Left lung (tissue), 14 donors: ENCODE measurements at places on chromosomes 6 and 20. TPM values are rescaled to one million over a fixed set of nuclear protein-coding genes. Genes with fewer than 3 reads are reported as not detected.

DNA sequence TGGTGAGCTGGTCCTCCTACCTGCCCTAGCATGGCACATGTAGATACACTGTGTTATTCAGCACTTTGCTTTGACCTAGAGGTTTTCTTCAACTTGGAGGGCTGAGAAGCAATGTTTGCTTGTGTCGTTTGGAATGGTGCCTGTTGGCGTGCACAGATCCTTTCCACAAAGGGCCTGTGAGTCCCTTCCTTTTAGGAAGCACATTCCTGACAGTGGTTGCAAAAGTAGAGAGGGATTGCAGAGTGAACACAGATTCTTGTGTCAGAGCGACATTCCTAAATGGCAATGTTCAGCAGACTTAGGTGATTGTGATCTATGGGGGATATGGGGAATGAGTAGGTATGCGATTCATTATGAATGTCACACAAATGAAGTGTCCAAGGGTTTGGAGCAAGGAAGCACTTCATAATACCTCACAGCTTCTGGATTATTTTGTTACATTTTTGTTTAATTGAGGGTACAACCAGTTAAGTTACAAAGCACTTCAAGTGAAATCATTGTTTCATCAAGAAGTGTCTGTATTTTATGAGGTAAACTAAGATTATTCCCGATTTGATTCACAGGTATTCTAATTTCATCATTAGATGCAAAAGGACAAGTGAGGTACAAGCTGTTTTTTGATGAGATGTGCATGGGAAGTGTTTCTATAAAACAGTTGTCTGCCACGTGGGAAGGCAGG, 713 bp upstream of the RNF144B start:
- no peak for DNase-seq

DNA sequence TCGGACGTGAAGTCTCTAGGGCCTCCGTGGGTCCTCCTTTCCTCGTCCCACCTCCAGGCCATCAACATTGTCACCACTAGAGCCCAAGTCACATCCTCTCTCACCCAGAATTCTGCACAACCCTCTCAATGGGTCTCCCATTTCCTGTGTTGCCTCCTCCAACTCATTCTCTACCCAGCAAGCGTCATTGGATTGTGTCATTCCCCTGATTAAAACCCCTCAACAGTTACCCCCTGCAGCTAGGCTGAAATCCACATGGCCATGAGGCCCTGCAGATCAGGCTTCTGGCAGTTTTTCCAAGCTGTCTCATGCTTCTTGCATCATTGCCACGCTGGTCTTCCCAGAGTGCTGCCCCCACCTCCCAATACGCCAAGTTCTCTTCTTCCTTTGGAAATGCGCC, 12.9 kb upstream of the FAM210B start:
- DNase-seq: no peak

GRCh38 chr6:109874086-109874485, 104.0 kb upstream of the GPR6 start:
- DNase-seq: no peak

DNA sequence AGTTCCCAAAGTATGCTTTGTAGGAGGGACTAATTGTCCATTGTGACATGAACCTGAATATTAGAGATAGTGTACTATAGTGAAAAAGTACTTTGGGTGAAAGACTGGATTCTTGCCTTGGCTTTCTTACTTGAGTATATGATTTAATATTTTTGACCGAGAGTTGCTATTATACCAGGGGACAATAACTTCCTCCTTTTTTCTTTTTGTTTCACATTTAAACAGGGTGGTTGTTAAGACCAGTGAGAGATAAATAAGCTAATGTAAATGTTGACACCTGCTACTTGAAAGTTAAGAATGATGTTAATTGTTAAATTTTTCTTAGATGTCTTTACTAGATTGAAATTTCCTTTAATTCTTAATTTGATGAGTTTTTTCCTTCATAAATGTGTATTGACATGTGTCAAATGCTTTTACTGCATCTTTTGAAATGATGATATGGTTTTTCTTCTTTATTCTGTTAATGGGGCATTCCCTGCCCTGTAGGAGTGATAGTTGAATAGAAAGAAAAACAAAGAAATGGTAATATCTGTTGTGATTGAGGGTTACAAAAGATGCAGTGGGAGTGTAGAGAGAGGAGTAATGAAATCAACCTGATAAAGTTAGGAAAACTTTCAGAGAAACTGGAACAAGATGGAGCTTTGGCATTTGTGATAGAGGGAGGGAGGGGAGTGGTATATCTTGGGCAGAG, 48.4 kb downstream of the ZFAND3 start:
- DNase-seq: no peak

DNA sequence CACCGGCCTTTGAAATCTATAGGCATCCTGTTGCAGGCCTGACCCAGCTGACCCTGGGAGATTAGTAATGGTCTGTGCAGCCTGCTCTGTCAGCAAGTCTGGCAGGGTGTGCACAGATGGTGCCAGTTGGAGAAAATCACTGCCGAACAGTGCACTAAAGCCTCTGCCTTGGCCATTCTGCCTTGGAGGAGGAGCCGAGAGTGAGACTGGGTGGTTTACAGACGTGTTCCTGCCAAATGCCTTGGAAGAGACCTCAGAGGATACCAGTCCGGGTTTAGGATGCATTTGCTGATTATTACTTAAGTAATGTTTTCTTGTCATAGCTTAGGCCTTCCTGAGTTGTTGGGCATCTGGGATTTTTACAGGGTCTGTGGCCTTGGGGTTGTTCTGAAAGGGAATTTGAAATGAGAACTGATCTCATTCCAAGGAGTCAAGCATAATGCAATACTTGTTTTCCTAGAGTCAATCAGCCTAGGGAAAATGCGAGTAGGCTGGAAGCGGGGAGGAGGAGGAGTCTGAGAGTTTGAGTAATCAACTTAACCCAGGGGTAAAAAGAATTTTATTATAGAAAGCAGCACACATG, 292.1 kb downstream of the SOX4 start:
- peak; percentile 46 for DNase-seq

DNA sequence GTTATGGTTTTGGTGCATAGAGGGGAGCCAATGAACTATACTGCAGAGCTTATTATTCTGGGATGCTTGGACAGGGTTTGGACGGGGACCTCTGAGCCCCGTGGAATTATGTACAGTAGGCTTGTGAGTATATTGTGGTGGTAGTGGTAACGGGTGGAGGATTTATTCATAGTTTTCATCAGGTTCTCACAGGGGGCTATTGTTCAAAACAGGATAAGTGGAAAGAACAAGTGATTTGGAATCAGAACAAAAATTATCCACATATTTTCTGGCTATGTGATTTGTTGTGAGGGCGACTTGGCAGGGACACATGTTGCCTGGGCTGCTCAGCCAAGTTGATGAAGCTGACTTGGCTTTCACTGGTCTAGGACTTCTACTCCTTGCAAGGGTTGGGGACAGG, 64.6 kb upstream of the ELOVL5 start:
- DNase-seq: no peak

GRCh38 chr6:54107470-54108090, 3.7 kb upstream of the MLIP start:
- DNase-seq: no peak

DNA sequence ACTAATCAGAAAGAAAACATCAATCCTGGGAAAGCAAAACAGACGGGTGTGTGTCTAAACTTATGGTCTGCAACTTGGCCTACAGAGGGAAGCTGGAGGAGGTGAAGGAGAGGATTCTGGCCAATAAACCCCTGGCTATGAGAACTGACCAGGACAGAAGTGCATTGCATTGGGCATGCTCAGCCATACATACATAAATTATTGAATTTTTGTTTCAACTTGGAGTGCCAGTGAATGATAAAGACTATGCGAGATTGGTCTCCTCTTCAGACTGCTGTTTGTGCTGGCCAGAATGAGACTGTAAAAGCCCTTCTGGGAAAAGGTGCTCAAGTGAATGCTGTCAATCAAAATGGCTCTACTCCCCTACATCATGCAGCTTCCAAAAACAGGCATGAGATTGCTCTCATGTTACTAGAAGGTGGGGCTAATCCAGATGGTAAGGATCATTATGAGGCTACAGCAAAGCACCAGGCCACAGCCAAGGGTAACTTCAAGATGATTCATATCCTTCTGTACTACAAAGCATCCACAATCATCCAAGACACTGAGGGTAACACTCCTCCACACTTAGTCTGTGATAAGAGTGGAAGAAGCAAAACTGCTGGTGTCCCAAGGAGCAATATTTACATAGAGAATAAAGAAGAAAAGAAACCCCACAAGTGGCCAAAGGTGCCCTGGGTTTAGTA, 17.4 kb downstream of the ADNP start:
- no peak for DNase-seq

Gene NKAIN4
- 6.3 TPM for polyA plus RNA-seq

Gene ERVFRD-1
- 0.13 TPM for polyA plus RNA-seq

Gene SLPI
- 1.9 TPM for polyA plus RNA-seq

Gene PXDC1
- polyA plus RNA-seq: 15.0 TPM

Gene WFDC2
- 38.4 TPM for polyA plus RNA-seq

Gene RGS17
- polyA plus RNA-seq: 2.7 TPM

Gene PARD6B
- polyA plus RNA-seq: 9.0 TPM

Gene TUBB2B
- polyA plus RNA-seq: 9.9 TPM

Gene PRRT1
- polyA plus RNA-seq: 1.3 TPM
